Activated CD8-positive, alpha-beta T cell treated with anti-CD3 and anti-CD28 coated beads, Interleukin-2, amount 10 ng/mL, durations not matched to agents 7 days and 5 days (primary cell): ENCODE measurements at places on chromosomes 7 and 10.

- H3K36me3 ChIP-seq: peaks cover 52% of the 10 kb centered on the region
- H3K4me3 ChIP-seq: no peak overlapping the region
- no peak for DNase-seq
- no peaks in the 10 kb centered on the region for H3K27me3 ChIP-seq
These were observed 12.6 kb downstream of the PTEN start for GRCh38 chr10:87875929-87876571.

DNA sequence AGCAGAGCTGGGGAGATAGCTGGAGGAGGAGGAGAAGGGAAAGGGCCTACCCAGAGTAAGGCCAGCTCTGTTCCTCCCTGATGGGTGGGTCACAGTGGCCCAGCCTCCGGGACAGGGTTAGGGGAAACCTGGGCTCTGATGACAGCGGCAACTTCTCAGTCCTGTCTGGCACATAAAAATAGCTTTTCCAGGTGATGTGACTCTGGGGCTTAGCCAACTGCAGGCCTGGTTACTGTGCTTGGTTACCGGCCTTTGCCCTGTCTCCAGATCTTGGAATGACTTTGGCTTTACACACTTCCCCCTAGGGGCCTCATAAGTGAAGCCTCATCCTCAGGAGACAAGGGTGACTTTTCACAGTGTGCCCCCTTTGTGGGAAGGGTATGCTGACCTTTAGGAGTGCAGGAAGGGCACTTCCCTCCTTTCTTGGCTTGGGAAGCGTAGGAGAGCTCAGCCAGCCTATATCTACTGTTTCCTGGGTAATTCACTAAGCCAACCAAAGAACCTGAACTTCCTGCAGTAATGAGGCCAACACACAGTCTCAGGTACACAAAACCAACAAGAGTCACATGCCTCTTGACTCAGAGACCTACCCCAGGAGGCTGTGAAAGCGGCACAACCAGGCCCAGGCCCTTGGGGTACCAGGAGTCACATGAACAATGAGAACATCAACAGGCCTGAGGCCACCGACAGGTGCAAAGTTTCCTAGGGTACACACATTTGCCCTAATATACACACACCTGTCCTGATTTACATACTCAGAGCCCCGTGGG lies 11.7 kb upstream of the HILPDA start:
- H3K4me3 ChIP-seq: no peak overlapping the region
- H3K27ac ChIP-seq: no peak overlapping the region
- DNase-seq: no peak
- H3K27me3 ChIP-seq: peaks cover 6% of the 10 kb centered on the region
- peaks cover 7% of the 10 kb centered on the region for H3K4me1 ChIP-seq

- no peak overlapping the region for H3K27ac ChIP-seq
- H3K27me3 ChIP-seq: peaks cover 3% of the 10 kb centered on the region
- no peak overlapping the region for H3K4me3 ChIP-seq
These were observed 7.0 kb downstream of the MXI1 start for GRCh38 chr10:110214371-110214826.

GRCh38 chr7:114659409-114660125 lies 245.0 kb downstream of the FOXP2 start:
- no peaks in the 10 kb centered on the region for H3K4me1 ChIP-seq
- H3K27me3 ChIP-seq: no peaks in the 10 kb centered on the region
- no peak overlapping the region for H3K27ac ChIP-seq
- no peak for DNase-seq
- no peak overlapping the region for H3K4me3 ChIP-seq

GRCh38 chr7:39249635-39250152 lies 272.0 kb downstream of the POU6F2 start:
- H3K36me3 ChIP-seq: no peaks in the 10 kb centered on the region
- no peak overlapping the region for H3K27ac ChIP-seq
- H3K4me3 ChIP-seq: no peak overlapping the region
- no peaks in the 10 kb centered on the region for H3K4me1 ChIP-seq
- H3K27me3 ChIP-seq: no peaks in the 10 kb centered on the region

GRCh38 chr10:53135213-53135896 lies 362.8 kb upstream of the MBL2 start:
- H3K36me3 ChIP-seq: no peaks in the 10 kb centered on the region
- no peak for DNase-seq
- no peak overlapping the region for H3K27ac ChIP-seq
- H3K4me3 ChIP-seq: no peak overlapping the region
- H3K4me1 ChIP-seq: no peaks in the 10 kb centered on the region

GRCh38 chr7:104903044-104903443 lies 111.0 kb upstream of the KMT2E start:
- no peak overlapping the region for H3K27ac ChIP-seq
- H3K36me3 ChIP-seq: no peaks in the 10 kb centered on the region
- H3K27me3 ChIP-seq: peaks cover 25% of the 10 kb centered on the region
- H3K4me3 ChIP-seq: no peak overlapping the region

- no peak for DNase-seq
- H3K4me1 ChIP-seq: no peaks in the 10 kb centered on the region
- H3K36me3 ChIP-seq: no peaks in the 10 kb centered on the region
- H3K27me3 ChIP-seq: no peaks in the 10 kb centered on the region
These were observed 455.6 kb downstream of the POM121L12 start for GRCh38 chr7:53491051-53491450.

GRCh38 chr10:70682920-70683600 lies 10.8 kb downstream of the ADAMTS14 start:
- no peaks in the 10 kb centered on the region for H3K36me3 ChIP-seq
- H3K27ac ChIP-seq: no peak overlapping the region
- peaks cover 10% of the 10 kb centered on the region for H3K4me1 ChIP-seq
- H3K27me3 ChIP-seq: no peaks in the 10 kb centered on the region
- DNase-seq: no peak

- no peak overlapping the region for H3K27ac ChIP-seq
- DNase-seq: no peak
- H3K4me3 ChIP-seq: no peak overlapping the region
- H3K36me3 ChIP-seq: no peaks in the 10 kb centered on the region
These were observed 64.1 kb downstream of the C10orf67 start for GRCh38 chr10:23280419-23281043.

GRCh38 chr10:64594072-64594471 lies 1072.9 kb downstream of the REEP3 start:
- no peaks in the 10 kb centered on the region for H3K36me3 ChIP-seq
- H3K4me3 ChIP-seq: no peak overlapping the region
- H3K27ac ChIP-seq: no peak overlapping the region
- no peaks in the 10 kb centered on the region for H3K4me1 ChIP-seq

- H3K27ac ChIP-seq: no peak overlapping the region
- no peaks in the 10 kb centered on the region for H3K4me1 ChIP-seq
- DNase-seq: no peak
- no peaks in the 10 kb centered on the region for H3K27me3 ChIP-seq
These were observed 818.6 kb upstream of the IGFBP3 start for GRCh38 chr7:46739518-46740234.

DNA sequence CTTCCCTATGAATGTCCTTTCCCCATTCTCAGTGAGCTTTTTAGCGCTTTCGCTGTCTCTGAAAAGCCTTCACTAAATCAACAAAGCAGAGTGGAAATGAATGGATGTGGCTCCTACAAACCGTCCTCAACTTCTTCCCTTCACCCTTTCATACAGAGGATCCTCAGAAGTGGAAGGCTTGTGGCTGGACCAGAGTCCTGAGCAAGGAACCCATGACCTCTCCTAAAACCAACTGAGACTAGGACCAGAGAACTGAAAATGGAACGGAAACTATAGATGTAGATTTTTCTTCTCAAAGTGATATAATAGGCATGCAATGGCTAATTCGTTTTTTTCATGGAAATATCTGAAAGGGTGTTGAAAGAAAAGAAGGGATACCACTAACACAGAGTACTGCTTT lies 122.5 kb downstream of the LHFPL3 start:
- H3K36me3 ChIP-seq: no peaks in the 10 kb centered on the region
- no peak overlapping the region for H3K4me3 ChIP-seq
- DNase-seq: no peak

GRCh38 chr7:152677808-152678670 lies 2.1 kb upstream of the XRCC2 start:
- no peak for DNase-seq
- peaks cover 12% of the 10 kb centered on the region for H3K4me1 ChIP-seq
- H3K36me3 ChIP-seq: peaks cover 11% of the 10 kb centered on the region

DNA sequence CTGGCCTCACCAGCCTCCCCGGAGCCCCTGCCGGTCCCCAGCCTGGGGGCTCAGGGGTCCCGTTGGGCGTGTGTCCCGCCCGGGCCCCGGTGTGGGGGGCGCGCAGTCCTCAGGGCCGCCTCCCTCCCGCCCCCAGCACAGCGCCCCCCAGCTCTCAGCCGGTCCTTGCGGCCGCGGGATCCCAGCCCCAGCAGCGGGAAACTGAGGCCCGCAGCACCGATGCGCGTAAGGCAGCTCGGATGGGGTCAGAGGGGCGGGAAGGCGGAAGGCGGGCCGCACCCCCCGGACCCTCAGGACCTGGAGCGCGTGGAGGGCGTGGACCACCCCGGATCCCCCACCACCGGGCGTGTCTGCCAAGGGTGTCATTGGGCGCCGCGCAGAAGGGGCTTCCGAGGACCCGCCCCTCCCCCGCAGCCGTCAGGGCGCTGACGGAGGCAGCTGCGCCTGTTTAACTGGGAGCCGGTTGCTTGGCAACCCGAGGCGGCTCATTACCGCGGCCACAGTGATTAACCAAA lies 14.9 kb downstream of the UNCX start:
- no peak overlapping the region for H3K4me3 ChIP-seq
- no peaks in the 10 kb centered on the region for H3K4me1 ChIP-seq
- H3K36me3 ChIP-seq: no peaks in the 10 kb centered on the region

DNA sequence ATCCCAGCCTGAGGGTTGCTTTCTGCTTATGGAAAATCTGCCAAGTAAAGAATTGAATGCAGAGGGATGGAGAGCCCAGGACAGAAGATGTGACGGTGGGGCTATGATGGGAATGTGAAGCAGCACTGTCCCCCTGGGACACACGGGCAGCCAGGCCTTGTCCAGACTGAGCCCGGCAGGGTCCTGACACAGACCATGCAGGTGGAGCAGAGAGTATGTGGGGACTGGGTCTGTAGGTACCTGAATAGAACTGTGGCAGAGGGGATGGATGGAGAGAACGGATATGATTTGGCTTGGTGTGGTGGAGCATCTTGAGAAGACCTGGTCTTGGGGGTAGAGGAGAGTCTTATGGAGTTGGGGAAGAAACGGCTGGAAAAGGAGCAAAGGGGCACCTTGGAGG lies 732 bp upstream of the LRRC18 start:
- H3K27me3 ChIP-seq: peaks cover 2% of the 10 kb centered on the region
- H3K4me1 ChIP-seq: no peaks in the 10 kb centered on the region
- no peak for DNase-seq

DNA sequence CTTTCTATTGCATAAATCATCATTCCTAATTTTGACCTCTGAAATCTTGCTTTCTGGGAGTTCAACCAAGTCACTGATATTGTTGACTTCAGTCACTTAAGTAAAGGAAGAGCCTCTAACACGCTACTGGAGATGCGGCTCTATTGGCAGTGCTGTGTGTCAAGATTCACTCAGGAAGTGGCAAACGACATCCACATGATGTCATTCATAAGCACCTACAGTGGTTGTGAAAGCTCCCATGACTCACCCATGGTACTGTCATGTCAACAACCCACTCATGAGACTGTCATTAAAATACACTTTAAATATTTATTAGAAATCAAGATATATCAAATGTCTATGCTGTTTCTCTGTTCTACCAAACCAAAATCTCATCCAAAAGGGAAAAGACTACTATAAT lies 52.5 kb upstream of the LHFPL3 start:
- H3K27ac ChIP-seq: no peak overlapping the region
- peak; percentile 21 for DNase-seq
- no peaks in the 10 kb centered on the region for H3K4me1 ChIP-seq
- H3K27me3 ChIP-seq: peaks cover 1% of the 10 kb centered on the region
- no peak overlapping the region for H3K4me3 ChIP-seq

GRCh38 chr7:156537006-156537405 lies 103.6 kb upstream of the RNF32 start:
- H3K4me1 ChIP-seq: no peaks in the 10 kb centered on the region
- H3K36me3 ChIP-seq: no peaks in the 10 kb centered on the region
- DNase-seq: no peak
- H3K4me3 ChIP-seq: no peak overlapping the region
- peaks cover 7% of the 10 kb centered on the region for H3K27me3 ChIP-seq

- no peaks in the 10 kb centered on the region for H3K36me3 ChIP-seq
- DNase-seq: no peak
- H3K4me1 ChIP-seq: peaks cover 23% of the 10 kb centered on the region
- peaks cover 2% of the 10 kb centered on the region for H3K27me3 ChIP-seq
- peak overlapping the region; percentile 80 for H3K4me3 ChIP-seq
These were observed 812 bp upstream of the IDE start for GRCh38 chr10:92574548-92575261.

DNA sequence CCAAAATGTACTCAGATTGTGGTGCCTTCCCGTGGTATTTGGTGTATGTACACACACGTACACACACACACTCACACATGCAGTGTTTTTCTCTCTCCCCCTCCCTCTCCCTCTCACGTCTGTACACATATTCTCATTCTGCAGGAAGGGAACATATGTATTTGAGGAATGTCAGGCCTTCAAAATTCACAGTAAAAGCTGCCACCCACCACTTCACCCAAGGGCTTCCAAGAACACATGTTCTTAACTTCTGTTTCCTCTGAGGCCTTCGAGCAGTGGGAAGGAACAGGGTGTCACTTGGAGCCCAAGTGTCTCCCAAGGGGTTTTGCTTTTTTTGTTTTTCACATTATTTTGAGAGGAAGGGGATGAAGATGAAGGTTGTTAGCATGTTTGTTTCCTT lies 198.9 kb downstream of the TCF7L2 start:
- no peaks in the 10 kb centered on the region for H3K36me3 ChIP-seq
- no peak overlapping the region for H3K4me3 ChIP-seq
- no peaks in the 10 kb centered on the region for H3K27me3 ChIP-seq

DNA sequence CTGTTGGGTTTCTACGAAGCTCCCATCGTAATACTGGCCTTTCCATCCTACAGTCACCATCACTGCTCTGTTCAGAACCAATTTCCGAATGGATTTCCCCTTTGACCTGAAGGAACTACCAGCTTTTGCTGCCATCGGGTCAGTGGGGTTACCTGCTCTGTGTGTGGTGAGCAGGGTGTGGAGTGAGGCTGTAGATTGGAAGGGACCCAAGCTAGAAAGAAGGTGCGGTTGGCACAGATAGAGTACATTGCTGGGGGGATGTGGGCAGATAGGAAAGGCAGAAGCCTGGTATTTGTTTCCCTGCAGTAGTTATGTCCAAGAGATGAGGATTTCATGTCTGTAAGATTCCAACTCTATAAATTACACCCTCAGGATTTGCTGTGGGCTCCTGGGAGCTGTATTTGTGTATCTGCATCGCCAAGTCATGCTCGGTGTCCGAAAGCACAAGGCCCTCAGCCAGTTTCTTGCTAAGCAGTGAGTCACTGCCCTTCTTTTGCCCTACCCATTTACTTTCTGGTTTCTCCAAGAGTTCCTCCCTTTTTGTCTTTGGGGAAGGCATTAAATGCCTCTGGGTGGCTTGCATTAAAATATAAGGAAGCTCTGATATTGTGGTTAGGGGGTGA lies 15.4 kb downstream of the CLCN1 start:
- no peaks in the 10 kb centered on the region for H3K36me3 ChIP-seq
- H3K4me1 ChIP-seq: no peaks in the 10 kb centered on the region
- peaks cover 6% of the 10 kb centered on the region for H3K27me3 ChIP-seq
- H3K27ac ChIP-seq: no peak overlapping the region
- no peak for DNase-seq
- no peak overlapping the region for H3K4me3 ChIP-seq

GRCh38 chr10:129398711-129399141 lies 68.3 kb upstream of the MGMT start:
- no peaks in the 10 kb centered on the region for H3K36me3 ChIP-seq
- DNase-seq: no peak
- H3K27me3 ChIP-seq: no peaks in the 10 kb centered on the region
- H3K4me3 ChIP-seq: no peak overlapping the region
- H3K4me1 ChIP-seq: no peaks in the 10 kb centered on the region
